Activated T-cell treated with anti-CD3 and anti-CD28 coated beads, Interleukin-2, amount 50 U/mL, for 24 hours (primary cell): ENCODE measurements at places on chromosomes 11 and 22.

DNA sequence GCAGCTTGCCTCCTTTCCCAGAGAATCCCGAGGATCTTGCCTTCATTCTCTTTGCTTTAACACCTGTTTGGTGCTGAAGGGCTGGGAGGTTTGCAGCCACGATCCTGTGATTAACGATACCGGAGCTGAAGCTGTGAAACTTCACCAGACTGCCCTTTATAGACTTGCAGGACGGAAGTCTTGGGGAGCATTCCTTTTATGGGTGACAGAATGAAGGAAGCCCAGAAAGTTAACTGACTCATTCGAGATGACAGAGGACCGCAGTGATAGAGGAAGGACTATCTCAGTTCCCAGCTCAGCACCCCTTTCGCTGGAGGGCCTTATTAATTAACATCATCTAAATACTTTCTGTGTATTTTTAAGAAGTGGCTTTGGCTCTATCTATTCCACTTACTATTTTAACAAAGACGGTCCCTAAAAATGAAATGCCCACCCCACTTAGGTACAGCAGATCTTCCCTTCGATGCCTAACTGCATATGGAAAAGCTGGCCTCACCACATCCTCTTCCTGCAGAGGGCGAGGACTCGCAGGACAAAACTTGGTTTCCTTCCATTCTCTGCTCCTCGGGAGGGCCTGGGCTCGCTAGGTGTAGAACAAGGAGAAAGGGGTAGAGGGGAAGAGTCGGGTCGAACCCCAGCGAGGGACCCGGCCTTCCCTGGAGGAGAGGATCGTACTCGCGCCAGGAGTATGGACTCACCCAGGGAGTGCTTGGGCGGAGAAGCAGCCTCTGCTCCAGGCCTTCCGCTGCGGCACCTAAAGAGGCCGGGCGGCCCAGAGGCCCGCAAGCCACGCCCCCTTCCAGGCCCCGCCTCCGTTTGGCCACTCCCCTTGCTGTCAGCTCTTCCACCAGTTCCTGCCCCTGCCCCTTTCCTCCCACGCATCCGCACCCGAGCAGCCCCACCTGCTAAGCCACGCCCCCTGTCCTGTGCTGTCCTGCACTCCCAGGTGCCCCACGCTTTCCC is 30.7 kb upstream of the USP47 start:
- DNase-seq: no peak

- DNase-seq: no peak
Observed at GRCh38 chr11:21636561-21636960, 556.3 kb upstream of the ANO5 start.

GRCh38 chr22:21000207-21000986 is 1.5 kb downstream of the THAP7 start:
- DNase-seq: no peak

- DNase-seq: no peak
Observed at GRCh38 chr11:36150986-36151385, 138.2 kb downstream of the COMMD9 start.

GRCh38 chr11:44610186-44610955 is 44.9 kb downstream of the CD82 start:
- DNase-seq: no peak

DNA sequence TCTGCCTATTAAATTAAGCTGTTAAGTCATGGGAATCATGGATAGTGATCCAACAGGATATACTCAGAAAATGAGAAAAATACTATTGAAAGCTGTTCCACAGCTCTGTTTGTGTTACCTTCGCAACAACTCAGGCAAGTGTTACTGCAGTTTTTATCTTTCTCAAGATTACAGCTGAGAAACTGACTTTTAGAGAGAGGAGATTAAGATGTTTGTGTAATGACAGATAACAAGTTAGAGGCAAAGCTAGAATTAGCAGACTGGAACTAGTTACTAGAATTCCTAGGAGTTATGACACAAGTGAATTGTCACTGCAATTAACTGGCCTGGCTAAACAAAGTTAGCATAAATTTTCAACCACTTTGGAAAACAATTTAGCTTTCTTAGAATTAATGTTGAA is 1.6 kb downstream of the SLN start:
- DNase-seq: no peak

GRCh38 chr11:35337136-35337913 is 82.0 kb downstream of the SLC1A2 start:
- no peak for DNase-seq

- DNase-seq: peak; percentile 83
Observed at GRCh38 chr11:17384002-17384511, 4.4 kb downstream of the KCNJ11 start.

DNA sequence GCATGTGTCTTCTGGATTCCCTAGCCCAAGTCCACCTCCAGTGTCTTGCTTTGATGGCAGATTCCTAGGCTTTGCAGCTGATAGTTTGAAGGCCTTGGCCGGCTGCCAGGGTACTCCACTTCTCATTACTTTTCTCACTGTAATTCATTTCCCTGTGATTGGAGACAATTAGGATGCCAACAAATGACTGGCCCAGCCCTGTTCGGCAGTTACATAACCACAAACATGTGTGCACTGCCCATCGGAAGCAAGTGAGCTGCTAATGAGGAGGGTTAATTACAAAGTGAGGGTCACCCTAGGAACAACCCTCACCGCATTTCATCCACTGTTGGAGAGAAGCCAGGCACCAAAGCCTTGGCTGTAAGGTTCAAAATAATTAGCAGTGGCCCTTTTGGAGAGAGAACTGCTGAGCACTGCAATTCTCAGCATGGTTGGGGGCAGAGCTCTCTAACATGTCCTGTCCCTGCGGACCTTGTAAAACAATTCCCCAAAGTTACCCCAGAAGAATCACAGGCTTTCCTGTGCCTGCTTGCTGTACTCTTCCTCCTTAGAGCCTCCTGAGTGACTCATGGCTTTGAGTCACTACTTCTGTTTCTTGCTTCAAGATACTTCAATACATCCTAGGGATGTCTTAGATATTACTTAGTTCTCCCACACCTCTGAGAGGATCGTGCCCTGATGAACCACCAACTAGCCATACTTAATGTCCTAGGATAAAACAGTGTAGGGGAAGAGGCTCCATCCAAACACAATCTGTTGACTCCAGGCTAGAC is 109.7 kb upstream of the GALNT18 start:
- DNase-seq: no peak

DNA sequence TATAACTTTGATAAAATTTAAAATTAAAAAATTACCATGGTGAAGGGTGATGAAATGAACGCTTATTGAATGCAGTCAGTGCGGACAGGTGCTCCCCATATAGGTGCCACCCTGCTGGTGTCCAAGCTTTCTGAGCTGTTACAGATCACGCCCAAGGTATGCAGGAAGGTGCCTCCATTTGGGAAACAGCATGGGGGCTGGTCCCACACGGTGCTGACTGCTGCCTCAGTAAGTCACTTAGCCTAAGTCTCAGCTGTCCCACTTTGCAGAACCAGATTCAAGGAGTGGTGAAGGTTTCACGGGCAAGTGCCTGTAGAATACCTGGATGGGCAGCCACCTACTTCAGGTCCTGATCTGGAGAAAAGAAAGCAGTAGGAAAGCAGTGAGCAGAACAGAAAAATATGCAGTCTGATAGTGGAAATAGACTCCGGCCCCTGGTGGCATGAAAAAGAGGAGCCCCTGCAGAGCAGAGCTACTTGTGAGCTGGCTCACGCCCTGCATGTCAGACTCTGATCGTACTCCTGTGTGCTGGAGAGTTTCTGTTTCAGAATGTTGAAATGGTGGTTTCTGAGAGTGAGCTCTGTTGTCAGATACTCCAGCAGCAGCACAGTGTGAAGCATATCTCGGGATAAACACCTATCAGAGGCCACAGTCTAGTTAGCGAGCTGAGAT is 33.2 kb downstream of the ADORA2A start:
- DNase-seq: no peak

GRCh38 chr11:116808262-116809175 is 14.6 kb downstream of the APOA4 start:
- DNase-seq: no peak

- DNase-seq: no peak
Observed at GRCh38 chr22:29726106-29726505, 6.3 kb downstream of the CABP7 start.

GRCh38 chr11:134476435-134477021 is 64.5 kb upstream of the B3GAT1 start:
- no peak for DNase-seq

- DNase-seq: peak; percentile 11
Observed at GRCh38 chr11:2541881-2542361, 97.1 kb downstream of the KCNQ1 start.

GRCh38 chr11:102469196-102469821 is 16.7 kb upstream of the TMEM123 start:
- no peak for DNase-seq

- DNase-seq: no peak
Observed at GRCh38 chr22:30235687-30236170, 10.8 kb downstream of the LIF start.

DNA sequence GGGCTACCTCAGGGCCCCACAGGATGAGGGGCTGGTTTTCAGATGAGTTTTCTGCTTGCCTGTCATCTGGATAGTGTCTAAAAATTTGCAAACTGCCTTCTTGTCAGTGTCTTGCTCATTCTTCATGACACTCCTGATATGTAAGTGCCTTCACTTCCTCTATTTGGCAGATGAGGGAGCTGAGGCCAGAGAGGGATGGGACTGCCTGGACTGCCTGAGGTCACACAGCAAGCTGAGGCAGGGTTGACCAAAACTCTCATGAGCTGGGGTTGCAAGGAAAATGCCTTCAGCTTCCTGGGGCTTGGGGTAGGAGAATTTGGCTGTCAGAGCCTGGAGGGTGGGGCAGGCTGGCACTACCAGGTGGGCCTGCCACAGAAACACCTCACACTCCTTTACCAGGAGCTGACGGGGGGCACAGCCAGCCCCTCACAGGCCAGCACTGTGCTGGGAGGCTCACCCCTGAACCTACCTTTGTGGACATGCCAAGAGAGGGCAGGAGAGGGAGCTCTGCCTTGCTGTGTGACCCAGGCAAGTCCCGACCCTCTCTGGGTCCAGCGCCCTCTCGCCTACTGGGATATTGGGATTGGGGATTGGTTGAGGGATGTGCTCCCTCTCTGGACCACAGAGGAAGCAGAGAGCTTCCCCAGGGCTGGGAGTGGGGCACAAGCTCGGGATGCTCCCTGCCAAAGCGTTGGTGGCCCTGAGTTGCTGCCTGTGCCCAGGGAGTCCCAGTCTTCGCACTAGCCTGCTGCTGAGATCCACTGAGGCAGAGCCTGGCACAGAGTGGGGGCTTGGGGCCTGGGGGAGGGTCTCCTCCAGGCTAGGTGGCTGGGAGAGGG is 1.9 kb upstream of the P2RY6 start:
- DNase-seq: peak; percentile 17

DNA sequence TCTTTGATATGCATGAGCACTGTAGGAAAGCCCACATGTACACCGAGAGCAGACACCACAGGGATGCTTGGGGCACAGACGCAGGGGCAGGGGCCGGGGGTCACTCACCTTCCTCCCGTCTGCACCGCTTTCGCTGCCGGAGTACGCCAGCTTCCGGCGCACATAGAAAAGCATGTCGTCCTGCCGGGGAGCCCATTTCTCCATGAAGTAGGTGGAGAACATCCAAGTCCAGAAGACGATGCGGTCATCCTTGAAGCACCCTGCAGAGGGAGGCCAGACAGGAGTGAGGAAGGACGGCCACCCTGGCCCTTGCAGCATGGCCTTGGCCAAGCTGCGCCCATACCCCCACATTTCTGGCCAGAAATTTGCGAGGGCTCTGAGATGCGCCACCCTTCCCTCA is 28.8 kb downstream of the KIAA0930 start:
- DNase-seq: no peak

GRCh38 chr11:127274328-127274676 is 273.7 kb upstream of the KIRREL3 start:
- no peak for DNase-seq

DNA sequence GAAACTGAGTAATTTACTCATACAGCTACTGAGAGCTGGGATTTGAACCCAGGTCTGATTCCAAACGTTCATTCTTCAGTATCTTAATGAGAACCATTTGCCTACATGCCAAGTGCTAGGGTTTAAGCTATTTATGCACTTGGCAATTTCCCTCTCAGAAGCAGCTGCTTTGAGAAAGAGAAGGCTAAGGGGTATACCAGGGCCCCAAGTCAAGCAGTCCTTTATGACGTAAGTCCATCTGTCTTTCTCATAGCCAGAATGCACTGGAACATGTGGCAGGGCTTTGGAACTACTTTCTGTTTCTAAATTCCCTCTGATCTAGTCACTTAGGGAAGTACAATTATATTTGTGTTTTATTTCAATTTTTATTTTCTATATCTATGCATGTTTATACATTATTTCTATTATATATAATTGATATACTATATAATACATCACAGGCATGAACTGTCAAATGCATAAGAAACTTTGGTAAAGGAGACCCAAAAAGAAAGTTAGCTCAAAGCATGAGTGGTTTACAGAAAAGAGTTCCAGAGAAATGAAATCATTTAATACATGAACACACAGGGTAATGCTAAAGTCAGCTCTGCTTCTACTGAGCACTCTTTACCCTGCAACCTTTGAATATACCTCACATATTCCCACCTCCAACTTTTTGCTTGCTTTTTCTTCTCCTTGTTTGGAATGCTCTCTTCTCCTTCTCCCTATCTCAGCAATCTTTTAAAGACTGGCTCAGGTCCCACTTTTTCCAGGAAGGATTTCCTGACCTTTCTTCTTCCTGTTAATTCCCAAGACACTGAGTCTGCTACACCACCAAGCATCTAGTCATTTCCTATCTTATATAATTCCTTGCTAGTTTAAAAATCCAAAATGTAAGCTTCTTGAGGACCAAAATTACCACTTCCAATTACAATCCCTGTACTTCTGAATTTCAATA is 80.5 kb upstream of the GDPD4 start:
- no peak for DNase-seq

DNA sequence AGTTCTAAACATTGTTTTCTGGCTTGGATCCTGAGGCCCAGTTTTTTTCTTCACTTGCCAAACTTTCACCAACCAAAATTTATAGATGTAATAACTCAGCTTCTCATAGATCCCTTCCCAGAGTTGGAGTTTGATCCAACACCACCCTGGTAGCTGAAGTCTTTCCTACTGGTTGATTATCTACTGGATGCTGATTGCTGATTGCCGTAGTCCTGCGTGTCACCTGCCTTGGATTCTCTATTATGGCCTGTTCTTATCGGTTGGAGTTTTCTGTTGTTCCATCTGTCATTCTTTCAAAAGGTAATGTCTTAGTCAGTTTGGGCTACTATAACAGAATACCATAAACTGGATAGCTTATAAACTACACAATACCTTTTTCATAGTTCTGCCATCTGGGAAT is 17.3 kb upstream of the OR6X1 start:
- no peak for DNase-seq

DNA sequence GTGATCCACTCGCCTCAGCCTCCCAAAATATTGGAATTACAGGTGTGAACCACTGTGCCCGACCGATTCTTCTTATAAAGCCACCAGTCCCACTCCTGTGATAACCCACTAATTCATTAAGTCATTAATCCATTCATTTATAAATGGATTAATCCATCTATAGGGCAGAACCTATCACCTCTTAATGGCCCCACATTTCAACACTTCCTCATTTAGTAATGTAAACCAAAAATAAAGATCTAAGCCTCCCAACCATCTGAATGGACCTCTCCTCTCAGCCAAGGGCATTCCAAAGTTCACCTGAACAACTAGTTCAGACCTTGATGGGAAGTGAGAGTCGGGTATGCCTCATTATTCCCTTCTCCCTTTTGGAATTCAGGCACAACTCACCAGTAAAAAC is 9.9 kb upstream of the MRPL11 start:
- DNase-seq: no peak

GRCh38 chr11:33135216-33135615 is 26.1 kb downstream of the CSTF3 start:
- DNase-seq: no peak

- DNase-seq: no peak
Observed at GRCh38 chr11:117009905-117010605, 88.2 kb downstream of the SIK3 start.
